ENCODE measurements at places on chromosomes 16 and 17. TPM values are rescaled to one million over a fixed set of nuclear protein-coding genes. Genes with fewer than 3 reads are reported as not detected.

ZNF750 gene
- not detected for total RNA-seq

CD300H gene
- not detected for total RNA-seq

WNK4 gene
- total RNA-seq = 0.44 TPM

CD300LB gene
- 0.12 TPM for total RNA-seq

SOX15 gene
- 0.96 TPM for total RNA-seq

ACLY gene
- 85.3 TPM for total RNA-seq

MGAT5B gene
- total RNA-seq = 41.4 TPM

RBFOX1 gene
- not detected for total RNA-seq

ZNF23 gene
- 18.3 TPM for total RNA-seq

C16orf96 gene
- total RNA-seq = 0.66 TPM

KRT28 gene
- not detected for total RNA-seq

TMIGD1 gene
- not detected for total RNA-seq

DNA sequence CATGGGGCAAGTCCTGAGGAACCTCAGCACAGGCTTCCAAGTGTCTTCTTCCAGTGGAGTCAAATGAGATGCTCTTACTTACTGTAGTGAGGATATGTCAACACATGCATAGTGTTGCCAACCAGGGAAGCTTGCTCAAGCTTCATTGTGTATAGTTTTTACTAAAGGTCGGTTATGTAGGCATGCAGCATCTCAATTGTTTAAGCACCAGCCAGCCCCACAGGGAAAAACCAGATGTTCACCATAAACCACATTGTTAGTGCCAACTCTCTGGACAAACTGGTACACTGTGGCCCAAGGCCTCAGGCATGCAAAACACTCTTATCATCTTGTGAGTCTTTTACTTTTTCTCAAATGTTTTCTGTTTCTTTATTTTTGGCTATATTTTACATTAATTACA lies 152.1 kb downstream of the PHKB start:
- DNase-seq = no peak
- H3K36me3 ChIP-seq = peaks cover 45% of the 10 kb centered on the region
- no peaks in the 10 kb centered on the region for H3K27me3 ChIP-seq
- H3K4me3 ChIP-seq = no peak overlapping the region

- DNase-seq = no peak
- H3K4me1 ChIP-seq = no peaks in the 10 kb centered on the region
- H3K4me3 ChIP-seq = no peak overlapping the region
- H3K27ac ChIP-seq = no peak overlapping the region
Measured at GRCh38 chr16:52128361-52128760, 418.6 kb downstream of the TOX3 start.

- H3K4me1 ChIP-seq = no peaks in the 10 kb centered on the region
- H3K4me3 ChIP-seq = no peak overlapping the region
- no peak for DNase-seq
- H3K27ac ChIP-seq = no peak overlapping the region
- peaks cover 3% of the 10 kb centered on the region for H3K27me3 ChIP-seq
Measured at GRCh38 chr16:84396537-84397008, 28.2 kb downstream of the ATP2C2 start.

DNA sequence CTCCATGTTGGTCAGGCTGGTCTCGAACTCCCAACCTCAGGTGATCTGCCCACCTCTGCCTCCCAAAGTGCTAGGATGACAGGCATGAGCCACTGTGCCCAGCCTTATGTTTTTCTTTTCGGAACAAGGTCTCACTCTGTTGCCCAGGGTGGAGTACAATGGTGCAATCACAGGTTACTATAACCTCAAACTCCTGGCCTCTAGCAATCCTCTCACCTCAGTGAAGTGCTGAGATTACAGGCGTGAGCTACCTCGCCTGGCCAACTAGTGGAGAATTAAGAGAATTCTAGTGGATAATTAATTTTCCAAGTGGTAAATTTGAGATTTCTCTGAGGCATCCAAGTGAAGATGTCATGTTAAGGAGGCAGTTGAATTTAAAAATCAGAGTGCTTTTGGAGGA lies 2.9 kb upstream of the FBXO47 start:
- DNase-seq = no peak
- no peak overlapping the region for H3K4me3 ChIP-seq
- H3K27me3 ChIP-seq = no peaks in the 10 kb centered on the region
- H3K36me3 ChIP-seq = no peaks in the 10 kb centered on the region
- H3K4me1 ChIP-seq = peaks cover 13% of the 10 kb centered on the region

- H3K4me3 ChIP-seq = no peak overlapping the region
- H3K4me1 ChIP-seq = peaks cover 20% of the 10 kb centered on the region
- no peak for DNase-seq
Measured at GRCh38 chr16:78894886-78895285, 705.7 kb downstream of the MAF start.

- no peaks in the 10 kb centered on the region for H3K4me1 ChIP-seq
- no peak overlapping the region for H3K4me3 ChIP-seq
- H3K27ac ChIP-seq = no peak overlapping the region
- no peaks in the 10 kb centered on the region for H3K36me3 ChIP-seq
Measured at GRCh38 chr17:12310811-12311210, 290.1 kb downstream of the MAP2K4 start.

DNA sequence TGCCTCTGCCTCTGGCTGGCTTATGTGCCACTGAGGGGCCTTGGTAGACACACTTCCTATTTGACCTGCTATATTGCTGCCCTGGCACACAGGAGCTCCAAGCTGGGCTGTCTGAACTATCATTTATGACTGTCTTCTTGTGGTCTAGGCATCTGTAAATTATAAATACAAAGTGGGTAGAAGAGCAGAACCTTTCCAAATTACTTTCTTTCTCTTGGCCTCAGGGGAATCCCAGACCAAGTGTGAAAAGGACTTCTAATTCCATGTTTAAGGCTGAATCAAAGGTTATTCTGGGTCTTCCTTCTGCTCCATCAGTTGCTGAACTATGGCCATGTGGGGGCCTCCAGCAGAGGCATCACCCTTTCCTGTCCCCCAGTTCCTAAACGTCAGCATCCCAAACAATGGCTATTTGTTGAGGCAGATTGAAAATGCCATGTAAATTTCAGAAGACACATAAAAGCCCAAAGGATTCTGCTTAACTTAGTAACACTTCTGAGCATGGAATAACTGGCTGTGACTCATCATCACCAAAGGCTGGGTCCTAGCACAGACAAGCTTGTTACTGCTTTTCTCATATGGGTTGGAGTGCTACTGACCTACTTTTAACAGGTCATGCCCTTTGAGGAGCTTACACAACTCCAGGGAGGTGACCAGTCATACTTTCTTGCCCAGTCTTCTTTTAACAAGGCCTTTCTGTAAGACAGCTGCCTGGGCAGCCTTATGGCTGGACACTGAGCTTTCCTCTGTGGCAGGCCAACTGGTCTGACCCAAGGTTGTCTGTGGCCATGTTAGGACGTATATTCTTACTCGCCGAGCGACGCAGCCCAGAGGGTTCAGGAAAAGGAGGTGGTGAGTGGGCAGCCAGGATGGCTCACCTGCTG lies 154.8 kb downstream of the VPS53 start:
- DNase-seq = no peak
- no peak overlapping the region for H3K27ac ChIP-seq
- no peaks in the 10 kb centered on the region for H3K27me3 ChIP-seq
- H3K36me3 ChIP-seq = peaks cover 4% of the 10 kb centered on the region

DNA sequence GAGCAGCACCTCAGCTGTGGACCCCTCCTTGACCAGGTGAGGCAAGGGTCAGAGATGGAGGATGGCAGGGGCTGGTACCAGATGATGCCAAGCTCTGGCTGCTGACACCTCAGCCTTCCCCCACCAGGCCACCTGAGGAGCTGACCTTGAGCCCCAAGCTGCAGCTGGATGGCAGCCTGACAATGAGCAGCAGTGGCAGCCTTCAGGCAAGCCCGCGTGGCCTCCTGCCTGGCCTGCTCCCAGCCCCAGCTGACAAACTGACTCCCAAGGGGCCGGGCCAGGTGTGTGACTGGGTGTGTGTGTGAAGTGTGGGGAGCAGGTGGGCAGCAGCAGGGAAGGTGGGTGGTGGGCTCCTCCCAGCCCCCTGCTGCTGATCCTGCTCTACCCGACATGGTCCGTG lies 4.7 kb upstream of the NRN1L start:
- H3K4me1 ChIP-seq = peaks cover 5% of the 10 kb centered on the region
- no peaks in the 10 kb centered on the region for H3K27me3 ChIP-seq
- no peaks in the 10 kb centered on the region for H3K36me3 ChIP-seq
- no peak for DNase-seq
- H3K27ac ChIP-seq = no peak overlapping the region
- no peak overlapping the region for H3K4me3 ChIP-seq

GRCh38 chr16:57383276-57384247 lies 11.3 kb downstream of the CX3CL1 start:
- H3K4me3 ChIP-seq = no peak overlapping the region
- no peaks in the 10 kb centered on the region for H3K36me3 ChIP-seq
- DNase-seq = peak; percentile 24
- peak overlapping the region; percentile 11 for H3K27ac ChIP-seq
- H3K4me1 ChIP-seq = peaks cover 56% of the 10 kb centered on the region
- H3K27me3 ChIP-seq = no peaks in the 10 kb centered on the region

DNA sequence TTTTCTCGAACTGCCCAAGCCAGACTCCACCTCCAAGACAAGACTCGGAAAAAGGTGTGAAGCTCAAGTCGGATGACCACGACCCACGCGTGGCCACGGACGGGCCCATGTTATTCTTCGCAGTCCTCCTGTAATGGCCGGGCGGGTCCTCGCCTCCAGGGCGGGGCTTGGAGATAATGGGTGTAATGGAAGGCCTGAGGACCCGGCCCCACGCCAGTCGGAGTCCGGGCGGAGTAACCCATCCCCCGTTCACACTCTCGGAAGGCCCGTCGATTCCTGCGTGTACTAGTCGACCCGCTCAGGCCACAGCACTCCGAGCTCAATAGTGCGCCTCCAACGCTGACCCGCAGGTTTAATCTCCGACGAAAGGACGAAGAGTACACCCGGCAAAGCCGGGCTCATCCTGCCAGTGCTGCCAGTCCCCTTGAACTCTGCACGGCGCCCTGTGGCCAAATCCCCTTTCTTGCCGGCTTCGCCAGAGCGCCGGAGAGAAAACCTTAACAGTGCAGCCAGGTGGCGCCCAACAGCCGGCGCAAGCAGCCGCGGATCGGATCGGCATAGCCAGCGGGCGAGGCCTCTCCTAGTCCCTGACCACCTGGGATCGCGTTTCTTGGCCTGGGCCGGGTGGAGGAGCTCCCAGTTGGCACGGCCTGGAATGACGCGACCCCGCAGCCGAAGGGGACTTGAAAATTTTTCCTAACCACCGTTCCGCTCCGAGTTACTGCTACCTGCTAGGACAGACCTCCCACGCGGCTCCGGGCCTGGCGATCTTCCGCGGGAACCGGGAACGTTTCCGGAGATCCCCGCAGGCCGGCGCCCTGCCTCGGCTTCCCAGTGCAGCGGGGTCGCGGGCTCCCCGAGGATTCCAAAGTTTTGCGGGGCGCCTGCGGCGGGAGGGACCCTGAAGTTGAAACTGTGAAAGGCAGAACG lies 762.0 kb downstream of the KCNJ18 start:
- H3K27ac ChIP-seq = no peak overlapping the region
- no peaks in the 10 kb centered on the region for H3K4me1 ChIP-seq
- H3K27me3 ChIP-seq = no peaks in the 10 kb centered on the region
- DNase-seq = no peak
- no peak overlapping the region for H3K4me3 ChIP-seq

GRCh38 chr17:46977348-46977747 lies 1.7 kb downstream of the RPRML start:
- H3K4me3 ChIP-seq = no peak overlapping the region
- no peak for DNase-seq
- peaks cover 19% of the 10 kb centered on the region for H3K4me1 ChIP-seq
- H3K36me3 ChIP-seq = no peaks in the 10 kb centered on the region

DNA sequence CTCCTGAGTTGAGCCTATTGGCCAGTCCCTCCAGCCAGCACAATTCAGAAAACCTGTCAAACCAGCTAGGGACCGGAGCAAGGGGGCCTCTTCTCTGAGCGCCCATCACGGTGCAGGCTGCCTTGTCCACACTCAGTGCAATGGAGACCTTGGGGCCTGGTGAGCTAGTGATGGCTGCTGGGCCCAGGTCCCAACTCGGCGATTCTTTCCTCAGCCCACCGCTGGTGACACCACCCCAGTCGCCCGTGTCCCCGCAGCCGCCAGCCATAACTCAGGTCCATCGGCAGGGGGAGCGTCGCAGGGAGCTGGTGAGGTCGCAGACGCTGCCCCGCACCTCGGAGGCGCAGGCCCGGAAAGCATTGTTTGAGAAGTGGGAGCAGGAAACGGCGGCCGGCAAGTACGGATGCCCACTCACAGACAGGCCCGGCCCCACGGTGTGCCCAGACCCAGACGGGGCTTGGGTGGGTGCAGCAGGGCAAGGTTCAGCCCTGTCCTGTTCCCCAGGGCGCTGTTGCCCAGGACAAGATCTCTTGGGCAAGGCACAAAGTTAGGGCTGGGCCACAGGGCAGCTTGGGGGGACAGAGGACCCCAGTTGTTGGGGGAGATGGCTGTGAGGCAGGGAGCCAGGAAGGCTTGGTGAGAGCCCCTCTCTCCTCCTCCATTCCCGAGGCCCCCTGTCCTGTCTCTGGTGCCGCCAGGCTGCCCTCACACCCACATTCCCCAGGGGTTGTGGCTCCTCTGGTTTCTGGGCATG lies 10.8 kb downstream of the SMTNL2 start:
- no peaks in the 10 kb centered on the region for H3K27me3 ChIP-seq
- H3K27ac ChIP-seq = no peak overlapping the region
- no peaks in the 10 kb centered on the region for H3K36me3 ChIP-seq
